HS-5 (cell line): ENCODE measurements at places on chromosomes 2 and 18.

DNA sequence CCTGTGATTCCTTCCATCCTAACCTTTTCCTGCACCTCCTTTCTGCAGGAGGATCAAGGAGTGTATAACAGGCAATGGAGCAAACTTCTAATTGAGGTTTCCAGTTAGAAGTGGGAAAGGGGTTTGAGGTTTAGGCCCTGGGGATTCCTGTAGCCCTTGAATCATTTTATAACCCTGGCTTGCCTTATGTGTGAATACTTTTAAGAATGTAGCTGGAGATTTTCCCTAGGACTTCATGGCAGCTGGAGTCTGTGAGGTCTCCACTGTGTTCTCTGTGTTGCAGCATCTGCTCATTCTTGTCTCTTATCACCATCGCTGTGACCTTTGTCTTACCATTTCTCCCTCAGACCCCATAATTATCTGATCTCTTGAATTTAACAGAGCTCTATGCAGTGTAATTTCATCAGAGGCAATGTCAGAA lies 370.2 kb upstream of the SLC14A2 start:
- DNase-seq, result no peak

DNA sequence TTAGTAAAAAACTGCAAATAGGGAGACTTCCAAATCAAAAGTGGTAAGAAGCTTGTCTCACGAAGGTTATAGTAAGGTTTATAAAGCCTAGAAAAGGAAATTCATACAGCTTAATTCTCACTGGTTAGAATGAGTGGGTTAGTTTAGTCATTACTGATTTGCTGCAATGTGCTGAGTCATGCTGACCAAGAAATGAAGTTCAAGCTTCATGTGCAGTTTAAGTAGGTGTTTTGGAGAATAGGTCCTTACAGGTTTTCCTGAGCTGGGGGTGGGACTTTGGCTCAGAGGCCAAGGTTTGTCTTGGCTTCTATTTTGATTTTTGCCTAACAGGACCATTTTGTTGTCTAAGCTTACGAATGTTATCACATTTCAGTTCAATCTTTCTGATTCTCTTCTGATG lies 15.1 kb downstream of the CLIP4 start:
- DNase-seq, result no peak

- DNase-seq, result no peak
Observed at GRCh38 chr18:3226048-3226447, 6.3 kb upstream of the MYOM1 start.

GRCh38 chr2:223989206-223989855 lies 32.1 kb downstream of the MRPL44 start:
- DNase-seq, result no peak

DNA sequence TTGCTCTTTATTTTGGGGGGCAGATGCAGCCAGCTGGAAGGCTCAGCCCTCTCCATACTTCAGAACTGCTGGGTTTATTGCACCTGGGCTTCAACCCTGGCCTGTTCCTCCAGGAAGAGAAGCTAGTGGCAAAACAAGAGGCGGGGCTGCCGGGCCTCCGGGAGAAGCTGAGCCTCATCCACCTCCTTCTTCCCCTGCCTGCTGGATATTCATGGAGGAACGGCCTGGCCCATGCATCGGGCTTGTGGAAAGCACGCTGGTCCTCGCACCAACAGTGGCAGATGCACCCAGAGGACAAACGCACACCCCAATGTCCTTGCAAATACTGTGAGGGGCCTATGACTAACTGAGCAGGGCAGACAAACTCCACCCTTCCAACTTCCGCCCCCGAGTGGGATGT lies 30.6 kb downstream of the FAM178B start:
- DNase-seq, result no peak

GRCh38 chr2:129798301-129798581 lies 181.2 kb upstream of the RAB6C start:
- no peak for DNase-seq

- DNase-seq, result peak; percentile 14
Observed at GRCh38 chr2:122136056-122136455, 380.6 kb downstream of the TSN start.

DNA sequence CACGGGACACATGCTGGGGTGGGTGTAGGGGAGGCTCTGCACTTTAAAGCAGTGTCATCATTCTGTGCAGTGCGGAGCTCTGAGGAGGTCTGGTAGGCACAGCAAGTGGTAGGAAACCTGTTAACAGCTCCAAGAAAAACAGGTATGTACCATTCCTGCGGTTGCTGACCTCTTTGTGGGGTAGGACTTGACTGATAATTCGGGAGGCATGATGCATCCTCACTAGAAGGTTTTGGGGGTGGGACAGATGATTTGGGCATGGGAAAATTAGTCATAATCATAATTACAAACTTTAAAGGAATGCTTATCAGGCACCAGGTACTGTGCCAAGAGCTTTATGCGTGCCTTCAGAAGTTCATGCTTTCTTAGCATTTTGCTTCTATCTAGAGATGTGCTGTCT lies 9.7 kb downstream of the DOK1 start:
- peak; percentile 74 for DNase-seq

- no peak for DNase-seq
Observed at GRCh38 chr18:38619129-38619528, 1053.5 kb upstream of the CELF4 start.

GRCh38 chr2:237533668-237534161 lies 32.7 kb upstream of the PRLH start:
- DNase-seq, result no peak

GRCh38 chr2:238975408-238975807 lies 127.5 kb downstream of the TWIST2 start:
- DNase-seq, result no peak

- no peak for DNase-seq
Observed at GRCh38 chr2:143452817-143453451, 323.7 kb downstream of the ARHGAP15 start.

GRCh38 chr18:51516478-51517038 lies 319.1 kb upstream of the MEX3C start:
- no peak for DNase-seq

GRCh38 chr2:109450574-109451273 lies 163.0 kb downstream of the SEPTIN10 start:
- DNase-seq, result no peak

DNA sequence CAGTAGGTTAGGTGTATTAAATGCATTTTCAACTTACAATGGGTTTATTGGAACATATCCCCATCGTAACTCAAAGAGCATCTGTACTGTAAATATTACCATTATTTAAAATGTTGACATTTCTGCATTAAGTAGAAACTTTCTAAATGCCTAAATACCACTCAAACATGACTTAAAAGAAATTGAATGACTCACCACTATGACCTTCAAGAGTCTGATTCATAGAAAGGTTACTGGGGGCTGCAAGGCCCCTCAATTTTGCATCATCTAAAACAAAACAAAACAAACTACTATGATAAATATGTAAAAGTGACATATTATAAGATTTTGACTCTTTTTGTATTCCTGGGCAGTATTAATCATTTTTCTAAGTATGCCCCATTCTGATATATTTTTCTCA lies 7.6 kb downstream of the WDR35 start:
- no peak for DNase-seq

GRCh38 chr2:194495046-194495445 lies 1162.0 kb upstream of the SLC39A10 start:
- DNase-seq, result peak; percentile 15

GRCh38 chr2:76120176-76120575 lies 409.5 kb upstream of the GCFC2 start:
- no peak for DNase-seq

DNA sequence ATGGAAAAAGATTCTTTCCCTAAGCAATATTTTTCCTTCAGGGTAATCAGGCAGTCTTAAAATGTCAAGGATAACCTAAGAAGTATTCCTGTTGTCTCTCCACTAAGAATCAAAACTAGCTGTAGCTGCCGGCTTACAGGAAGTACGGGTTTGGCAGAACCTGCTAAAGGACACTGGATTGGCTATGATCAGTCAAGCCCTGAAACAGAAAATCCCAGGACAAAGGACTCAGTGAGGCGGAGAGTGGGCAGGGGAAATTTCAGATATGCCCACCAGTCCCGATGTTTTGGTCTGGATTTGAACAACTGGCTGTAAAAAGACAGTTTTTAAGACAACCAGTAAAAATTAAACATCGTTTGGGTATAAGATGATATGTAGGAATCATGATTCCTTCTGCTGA lies 155.7 kb downstream of the HDAC4 start:
- DNase-seq, result no peak

- DNase-seq, result no peak
Observed at GRCh38 chr2:227447606-227448005, 24.4 kb upstream of the AGFG1 start.

DNA sequence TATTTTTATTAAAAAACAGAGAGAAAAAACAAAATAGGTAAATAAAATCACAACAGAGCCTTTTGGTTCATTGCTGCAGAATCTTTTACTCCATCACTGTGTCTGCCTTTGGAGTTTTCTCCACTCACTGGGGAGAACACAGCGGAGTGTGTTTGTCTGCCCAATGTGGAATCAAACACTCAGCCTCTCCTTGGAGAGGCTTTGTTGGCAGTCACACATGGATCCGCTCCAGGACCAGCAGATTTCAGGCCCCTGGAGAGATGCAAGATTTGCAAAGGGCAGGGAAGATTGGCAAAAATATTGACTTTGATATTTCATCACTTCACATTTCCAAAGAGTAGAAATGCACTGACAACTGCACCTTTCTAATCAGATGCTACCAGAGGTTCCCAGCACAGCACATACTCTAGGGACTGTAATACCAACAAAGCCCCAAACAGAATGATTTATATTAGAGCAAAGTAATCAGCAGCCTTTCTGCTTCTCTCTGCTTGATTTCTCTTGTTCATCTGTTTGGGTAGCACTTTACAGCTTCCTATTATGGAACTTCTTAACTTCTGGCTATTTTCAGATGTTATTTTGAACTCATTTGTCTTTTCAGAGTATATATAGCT lies 1898.8 kb upstream of the PIK3C3 start:
- no peak for DNase-seq

DNA sequence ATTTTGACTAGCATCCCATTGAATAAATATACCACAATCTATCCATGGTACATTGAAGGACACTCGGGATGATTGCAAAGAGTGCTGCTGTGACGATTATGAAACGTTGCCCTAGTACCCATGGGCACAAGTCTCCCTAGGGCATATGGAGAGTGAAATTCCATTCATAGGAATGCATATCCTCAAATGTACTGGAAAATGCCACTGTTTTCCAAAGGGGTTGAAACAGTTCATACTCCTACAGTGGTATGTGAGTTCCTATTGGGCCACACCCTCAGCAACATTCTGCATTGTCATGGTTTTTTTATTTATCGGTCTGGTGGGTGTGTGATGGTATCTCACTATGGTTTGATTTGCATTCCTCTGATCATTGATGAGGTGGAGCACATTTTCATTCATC lies 130.6 kb downstream of the TWIST2 start:
- DNase-seq, result no peak

- DNase-seq, result no peak
Observed at GRCh38 chr2:150376553-150377335, 110.7 kb downstream of the RND3 start.

DNA sequence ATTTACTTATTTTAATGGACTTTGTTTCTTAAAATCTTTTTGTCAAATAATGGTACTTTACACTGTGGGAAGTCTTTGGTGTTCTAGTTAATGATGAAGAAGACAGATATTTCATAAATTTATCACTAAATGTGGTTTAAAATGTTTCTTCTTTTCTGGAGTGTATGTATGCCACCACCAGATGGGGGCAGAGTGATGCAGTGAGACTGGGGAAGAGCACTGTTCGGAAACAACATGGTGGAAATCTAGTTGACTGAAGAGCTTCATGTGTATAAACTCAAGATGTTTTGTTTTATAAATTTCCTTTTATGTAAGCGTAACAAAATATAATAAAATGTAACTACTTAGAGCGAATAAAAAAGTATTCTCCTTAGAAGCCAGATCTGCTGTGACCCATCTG lies 195.1 kb downstream of the KCNE4 start:
- peak; percentile 22 for DNase-seq

GRCh38 chr2:44912660-44913059 lies 28.8 kb upstream of the SIX3 start:
- DNase-seq, result peak; percentile 81

GRCh38 chr2:202046572-202046971 lies 12.9 kb downstream of the FZD7 start:
- no peak for DNase-seq

DNA sequence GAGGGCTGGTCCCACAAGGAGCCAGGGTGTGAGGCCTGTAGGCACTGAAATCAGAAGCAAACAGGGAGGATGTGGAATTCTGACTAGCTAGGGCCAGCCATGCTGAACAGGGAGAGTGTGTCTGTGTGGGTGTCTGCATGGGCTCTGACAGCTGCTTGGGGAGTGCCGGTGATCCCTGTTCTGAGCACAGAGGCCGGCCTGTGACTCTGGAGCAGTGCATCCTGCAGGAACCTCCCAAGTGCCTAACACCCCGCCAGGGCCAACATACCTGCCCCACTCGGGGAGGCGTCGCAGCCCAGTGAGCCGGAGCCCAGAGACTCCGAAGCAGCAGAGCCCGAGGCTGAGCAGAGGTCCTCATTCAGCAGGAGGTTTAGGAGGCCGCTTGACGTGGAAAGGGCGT lies 11.5 kb upstream of the HES6 start:
- DNase-seq, result no peak

DNA sequence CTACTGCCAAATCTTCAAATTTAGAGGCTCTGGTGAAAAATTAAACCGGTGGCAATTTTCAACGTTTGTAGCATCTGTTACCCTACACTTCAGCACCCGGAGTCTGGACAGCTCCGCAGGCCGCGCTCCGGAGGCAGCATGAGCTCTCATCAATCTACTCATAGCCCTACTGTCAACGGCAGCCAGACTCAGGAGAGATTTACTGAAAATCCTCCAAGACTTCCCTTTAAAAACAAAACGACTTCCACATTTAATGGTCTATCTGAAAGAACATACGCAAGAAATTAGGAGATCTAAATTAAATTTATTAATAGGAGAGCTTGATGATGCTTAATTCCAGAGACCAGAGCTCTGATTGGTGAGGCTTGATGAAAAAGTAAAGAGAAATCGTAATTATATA lies 970 bp upstream of the ADCYAP1 start:
- DNase-seq, result no peak

DNA sequence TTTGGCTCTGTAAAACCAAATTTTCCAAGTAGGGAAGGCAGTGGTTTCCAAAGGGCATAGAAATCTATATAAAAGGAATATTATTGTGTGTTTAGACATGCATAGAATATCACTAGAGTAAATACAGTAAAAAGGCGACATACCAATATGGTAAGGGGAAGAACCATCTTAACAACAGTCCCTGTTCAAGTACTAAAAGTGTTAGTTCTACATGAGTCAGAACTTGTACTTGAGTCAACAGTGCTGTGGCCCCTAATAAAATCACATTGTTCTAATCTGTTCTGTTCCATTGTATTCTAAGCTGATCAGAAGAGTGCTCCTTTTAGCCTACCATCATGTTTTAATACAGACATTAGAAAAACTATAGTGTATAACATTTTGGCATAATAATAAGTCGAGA lies 36.1 kb upstream of the TNFRSF11A start:
- no peak for DNase-seq

- DNase-seq, result no peak
Observed at GRCh38 chr2:21379140-21379539, 255.4 kb downstream of the TDRD15 start.
